ENCODE measurements at places on chromosomes 3 and 15.

GRCh38 chr3:8644748-8645390 lies at the start of gene SSUH2:
SSUH2 (minus strand) TSS chr3:8644798; CDS start chr3:8644758, 40 bp downstream.
- no peak for DNase-seq

DNA sequence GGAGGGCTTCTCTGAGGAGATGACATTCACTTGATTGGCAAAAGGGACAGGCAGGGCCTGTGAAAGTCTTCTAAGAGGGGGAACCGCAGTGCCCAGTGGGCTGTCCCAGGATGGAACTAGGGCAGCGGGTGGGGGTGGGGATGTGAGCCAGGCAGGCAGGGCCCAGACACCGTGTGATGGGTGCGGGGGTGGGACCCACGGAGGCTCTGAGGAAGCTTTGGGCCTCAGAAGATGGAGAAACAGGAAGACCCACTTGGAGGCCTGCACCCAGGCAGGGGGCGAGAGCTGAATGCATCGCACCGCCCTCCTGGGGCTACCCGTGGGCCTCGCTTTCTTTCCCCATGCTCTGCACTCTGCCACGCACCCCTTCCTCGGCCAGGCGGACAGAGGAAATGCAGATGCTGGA lies 32.9 kb upstream of the ACAD9 start:
- no peak for DNase-seq

DNA sequence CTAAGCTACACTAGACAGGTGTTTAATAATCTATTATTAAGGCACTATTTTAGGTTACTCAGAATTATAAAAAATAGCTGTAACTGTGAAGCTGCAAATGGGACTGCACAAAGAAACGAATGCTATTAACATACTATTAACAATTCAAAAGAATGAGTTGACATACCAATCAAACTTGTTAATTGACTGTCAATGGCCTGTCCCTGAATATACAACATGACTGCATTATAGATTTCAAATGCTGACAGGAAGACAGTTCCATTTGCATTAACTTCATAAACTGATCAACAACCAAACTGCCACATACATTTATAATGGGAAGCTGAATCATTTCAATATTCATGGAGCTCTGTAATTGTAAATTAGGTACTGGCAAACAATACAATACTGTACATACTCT lies 169.0 kb upstream of the NANOGP8 start:
- no peak for DNase-seq

- DNase-seq, result no peak
These were observed 47.7 kb upstream of the HES1 start for GRCh38 chr3:194087995-194088855.

DNA sequence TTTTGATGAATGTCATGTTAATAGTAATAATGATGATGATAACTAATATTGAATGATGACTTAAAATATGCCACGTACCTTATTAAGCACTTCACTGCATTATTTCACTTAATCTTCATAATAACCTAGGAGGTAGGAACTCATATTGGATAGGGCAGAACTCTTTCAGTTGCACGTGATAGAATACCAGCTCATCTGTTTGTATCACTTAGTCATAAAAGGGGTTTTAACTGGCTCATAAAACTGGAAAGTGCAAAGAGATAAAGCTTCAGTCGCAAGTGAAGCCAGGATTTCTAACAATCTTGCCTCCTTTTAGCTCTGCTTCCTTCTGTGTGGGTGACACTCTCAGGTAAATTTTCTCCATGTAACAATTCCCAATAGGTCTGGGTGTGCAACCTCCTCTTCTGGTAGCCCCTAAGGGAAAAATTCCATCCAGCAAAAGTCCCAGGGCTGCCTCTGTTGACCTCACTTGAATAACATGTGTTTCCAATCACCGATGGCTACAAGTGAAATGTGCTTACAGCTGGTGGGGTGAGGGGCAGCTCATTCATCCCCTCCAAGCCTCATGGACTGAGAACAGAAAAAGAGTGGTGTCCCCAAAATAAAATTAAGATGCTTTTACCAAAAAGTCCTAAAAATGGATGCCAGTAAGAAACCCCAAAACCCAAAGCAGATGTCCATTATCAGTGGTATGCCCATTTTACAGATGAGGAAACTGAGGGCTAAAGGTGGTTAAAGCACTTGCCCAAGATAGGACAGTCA lies 9.3 kb downstream of the GXYLT2 start:
- DNase-seq, result no peak

- no peak for DNase-seq
These were observed 26.3 kb downstream of the CCDC13 start for GRCh38 chr3:42746455-42747450.

DNA sequence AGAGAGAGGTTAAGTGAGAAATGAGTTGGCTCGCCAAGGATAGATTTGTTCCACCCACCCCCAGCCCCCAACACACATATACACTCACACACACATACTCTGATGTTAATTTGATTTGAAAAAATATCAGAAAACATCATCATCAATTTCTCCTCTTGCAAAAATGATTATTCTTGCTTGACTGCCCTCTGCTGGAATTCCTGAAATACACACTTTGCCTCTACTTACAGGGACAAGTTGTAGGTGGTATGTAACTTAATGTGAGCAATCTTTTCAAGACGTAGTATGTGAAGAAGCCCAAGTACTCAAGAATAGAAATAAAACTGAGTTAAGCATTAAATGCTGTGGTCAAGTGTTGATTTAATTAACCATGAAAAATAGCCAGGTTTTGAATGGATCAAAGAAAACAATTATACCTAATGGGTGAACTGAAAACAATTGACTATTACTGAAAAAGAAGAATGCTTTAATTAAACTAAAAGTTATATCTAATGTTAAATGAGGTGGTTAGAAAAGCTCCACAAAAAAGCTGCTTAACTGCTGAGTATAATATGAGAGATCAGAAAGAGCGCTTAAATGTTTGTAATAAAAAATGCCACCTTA lies 46.6 kb upstream of the MDFIC2 start:
- no peak for DNase-seq

- DNase-seq, result no peak
These were observed 7.1 kb downstream of the TEX264 start for GRCh38 chr3:51678186-51678585.

GRCh38 chr15:62927196-62927595 lies 115.4 kb upstream of the TPM1 start:
- no peak for DNase-seq

- no peak for DNase-seq
These were observed 17.3 kb downstream of the IGF2BP2 start for GRCh38 chr3:185807445-185808068.

DNA sequence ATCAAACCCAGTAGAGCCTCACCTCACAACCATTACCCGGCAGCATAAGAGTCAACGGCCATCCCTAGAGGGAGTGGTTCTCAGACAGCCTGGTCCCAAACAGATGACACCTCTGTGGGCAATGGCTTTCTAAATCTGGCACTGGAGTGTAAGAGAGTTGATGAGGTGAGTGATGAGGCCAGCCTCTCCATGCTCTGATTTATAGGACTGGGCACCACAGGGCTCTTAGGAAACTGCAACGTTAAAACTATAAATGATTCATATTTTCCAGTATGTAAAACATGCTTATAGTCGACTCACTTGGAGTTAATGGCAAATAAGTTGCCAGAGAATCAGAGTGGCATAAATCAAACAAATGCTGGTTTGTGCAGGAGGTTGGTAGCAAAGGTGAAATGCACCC lies 187.7 kb downstream of the GREM1 start:
- no peak for DNase-seq

- no peak for DNase-seq
These were observed 125.3 kb upstream of the BCL6 start for GRCh38 chr3:187870360-187871203.

DNA sequence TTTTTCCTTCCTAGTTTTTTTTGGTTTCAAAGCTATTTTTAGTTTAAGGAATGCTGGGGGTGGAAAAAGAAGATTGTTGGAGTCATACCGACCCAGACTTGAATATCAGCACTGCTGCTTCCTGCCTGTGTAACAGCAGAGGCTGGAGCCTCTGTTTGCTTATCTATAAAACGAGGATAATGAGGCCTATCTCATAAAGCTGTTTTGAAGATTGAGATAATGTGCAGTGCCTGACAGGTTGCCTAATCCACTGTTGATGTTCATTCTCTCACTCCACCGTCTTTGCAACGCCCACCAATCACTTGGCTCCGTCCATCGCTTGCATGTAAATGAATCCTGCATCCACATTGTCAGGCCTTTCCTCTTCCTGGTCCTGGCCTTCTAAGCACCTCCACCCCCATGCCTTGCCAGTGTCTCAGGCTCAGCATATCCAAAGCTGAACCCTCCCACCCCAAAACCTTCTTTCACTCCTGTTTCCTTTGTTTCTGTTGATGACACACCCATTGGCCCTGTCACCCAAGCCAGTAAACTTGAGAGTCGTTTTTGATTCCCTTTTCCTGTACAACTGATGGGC lies 94.9 kb downstream of the MEX3B start:
- no peak for DNase-seq
